ENCODE measurements at places on chromosomes 12 and 14.

DNA sequence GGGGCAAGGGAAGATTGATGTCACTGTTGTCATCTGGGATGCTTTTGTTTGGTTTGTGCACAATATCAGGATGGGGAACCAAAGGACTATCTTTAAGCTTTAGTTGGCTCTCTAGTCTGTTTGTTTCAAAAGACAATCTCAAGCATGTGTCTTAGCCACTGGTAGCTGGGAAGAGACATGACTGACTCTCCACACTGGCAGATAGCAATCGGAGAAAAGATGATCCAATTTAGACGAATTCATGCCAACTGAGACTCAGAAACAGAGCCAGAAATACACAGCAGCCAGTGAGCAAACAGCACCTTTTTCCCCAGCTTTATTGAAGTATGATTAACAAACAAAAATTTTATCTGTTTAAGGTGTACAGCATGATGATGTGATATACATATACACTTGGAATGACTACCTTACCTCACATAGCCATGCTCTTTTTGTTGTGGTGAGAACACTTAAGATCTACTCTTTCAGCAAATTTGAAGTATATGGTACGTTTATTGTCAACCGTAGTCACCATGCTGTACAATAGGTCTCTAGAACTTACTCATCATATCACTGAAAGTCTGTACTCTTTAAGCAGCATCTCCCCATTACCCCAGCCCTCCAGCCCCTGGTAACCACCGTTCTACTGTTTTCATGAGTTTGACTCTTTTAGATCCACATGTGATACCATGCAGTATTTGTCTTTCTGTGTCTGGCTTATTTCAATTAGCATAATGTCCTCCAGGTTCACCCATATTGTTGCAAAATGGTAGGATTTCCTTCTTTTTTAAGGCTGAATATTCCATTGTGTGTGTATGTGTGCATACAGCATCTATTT lies 50.6 kb downstream of the DUSP16 start:
- DNase-seq: no peak

GRCh38 chr12:122137681-122138080 lies 36.3 kb downstream of the IL31 start:
- DNase-seq: no peak

DNA sequence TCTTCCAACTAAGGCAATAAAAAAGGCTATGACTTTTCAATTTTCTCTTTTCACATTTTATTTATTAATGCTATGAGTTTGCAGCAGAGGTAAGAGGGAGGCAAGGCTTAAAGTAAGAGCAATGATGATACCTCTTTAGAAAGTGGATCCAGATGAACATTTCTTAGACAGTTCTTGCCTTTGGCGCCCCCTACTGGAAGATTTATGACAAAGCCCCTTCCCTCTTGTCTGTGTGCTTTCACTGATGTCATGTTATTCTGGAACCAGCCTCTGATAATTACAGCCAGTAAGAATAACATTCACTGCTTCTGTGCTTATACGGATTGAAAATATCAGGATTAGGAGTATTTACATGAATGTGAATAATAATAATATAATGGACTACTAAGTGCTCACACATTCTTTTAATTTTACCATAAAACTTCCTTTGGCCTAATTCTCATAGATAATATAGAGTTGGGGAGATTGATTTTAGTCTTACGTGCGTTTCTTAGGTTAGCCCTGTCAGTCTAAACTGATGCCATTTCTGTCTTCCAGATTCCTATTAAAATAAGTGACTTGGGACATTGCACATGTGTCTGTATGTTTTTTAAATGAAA lies 1929.9 kb upstream of the SEL1L start:
- no peak for DNase-seq

- peak; percentile 74 for DNase-seq
Observed at GRCh38 chr14:68794851-68795596, 2.2 kb upstream of the ZFP36L1 start.

DNA sequence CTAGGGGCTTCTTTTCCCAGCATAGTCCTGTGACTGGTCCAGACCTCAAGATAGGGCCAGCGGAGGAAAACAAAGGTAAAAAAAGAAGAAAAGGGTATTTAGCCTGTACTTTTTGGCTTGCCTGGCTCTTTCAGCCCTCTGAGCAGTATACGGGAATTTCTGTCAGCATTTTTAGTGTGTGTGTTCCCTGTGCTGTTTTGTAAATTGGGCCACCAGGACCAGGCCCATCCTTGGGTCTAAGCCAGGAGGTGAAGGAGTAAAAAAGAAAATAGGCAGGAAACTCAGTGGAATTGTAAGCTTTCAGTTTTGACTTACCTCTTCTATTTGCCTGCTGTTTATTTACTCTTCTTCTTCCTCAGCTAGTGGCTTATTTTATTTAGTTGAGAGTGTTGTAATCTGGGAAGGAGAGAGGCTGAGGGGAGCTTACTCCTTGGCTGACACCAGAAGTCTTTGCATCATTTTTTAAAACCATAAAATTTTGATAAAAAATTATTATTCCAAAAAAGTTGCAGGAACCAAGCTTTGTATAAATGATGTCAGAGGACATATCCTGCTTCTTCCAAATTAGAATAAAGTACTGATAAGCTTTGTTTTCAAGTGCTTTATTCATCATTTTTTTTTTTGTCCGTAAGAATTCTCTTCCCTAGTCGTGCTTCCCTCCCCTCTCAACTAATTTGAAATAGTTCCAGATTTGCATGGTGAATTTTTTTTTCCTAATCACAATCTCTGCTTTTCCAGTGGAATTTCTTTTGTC lies 63.7 kb downstream of the DIP2B start:
- DNase-seq: no peak

GRCh38 chr12:93591137-93591868 lies 18.8 kb downstream of the SOCS2 start:
- DNase-seq: no peak

DNA sequence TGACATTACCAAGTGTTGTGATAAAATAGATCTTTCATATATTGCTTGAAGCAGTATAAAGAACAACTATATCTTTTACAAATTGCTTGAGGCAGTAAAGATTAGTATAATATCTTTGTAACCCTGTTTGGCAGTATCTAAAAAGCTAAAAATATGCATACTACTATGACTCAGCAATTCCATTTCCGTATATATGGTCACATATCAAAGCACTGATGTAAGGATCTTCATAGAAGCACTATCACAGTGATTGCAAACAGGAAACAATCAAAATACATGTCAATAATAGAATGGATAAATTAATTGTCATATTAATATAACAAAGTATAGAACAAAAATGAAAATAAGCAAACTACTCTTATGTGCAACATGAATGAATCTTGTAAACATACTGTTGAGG lies 158.4 kb upstream of the IGF1 start:
- no peak for DNase-seq

DNA sequence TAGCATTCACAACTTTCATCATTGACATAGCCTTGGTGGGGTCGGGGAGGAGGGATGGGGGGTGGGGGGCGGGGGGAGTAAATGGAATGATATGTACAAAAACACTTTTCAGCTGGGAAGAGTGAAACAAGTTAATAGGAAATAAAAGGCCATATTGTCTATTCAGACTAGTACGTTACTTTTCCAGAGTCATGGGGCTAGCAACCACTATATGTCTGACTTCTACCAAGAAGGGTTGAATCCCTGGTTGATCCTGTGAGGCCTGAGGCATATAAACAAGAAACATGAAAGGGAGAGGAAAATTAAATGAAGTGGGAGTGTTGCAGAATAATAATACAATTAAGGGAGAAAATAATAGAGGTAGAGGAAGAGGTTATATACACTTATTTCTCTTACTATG lies 225.5 kb downstream of the ERC1 start:
- DNase-seq: no peak

DNA sequence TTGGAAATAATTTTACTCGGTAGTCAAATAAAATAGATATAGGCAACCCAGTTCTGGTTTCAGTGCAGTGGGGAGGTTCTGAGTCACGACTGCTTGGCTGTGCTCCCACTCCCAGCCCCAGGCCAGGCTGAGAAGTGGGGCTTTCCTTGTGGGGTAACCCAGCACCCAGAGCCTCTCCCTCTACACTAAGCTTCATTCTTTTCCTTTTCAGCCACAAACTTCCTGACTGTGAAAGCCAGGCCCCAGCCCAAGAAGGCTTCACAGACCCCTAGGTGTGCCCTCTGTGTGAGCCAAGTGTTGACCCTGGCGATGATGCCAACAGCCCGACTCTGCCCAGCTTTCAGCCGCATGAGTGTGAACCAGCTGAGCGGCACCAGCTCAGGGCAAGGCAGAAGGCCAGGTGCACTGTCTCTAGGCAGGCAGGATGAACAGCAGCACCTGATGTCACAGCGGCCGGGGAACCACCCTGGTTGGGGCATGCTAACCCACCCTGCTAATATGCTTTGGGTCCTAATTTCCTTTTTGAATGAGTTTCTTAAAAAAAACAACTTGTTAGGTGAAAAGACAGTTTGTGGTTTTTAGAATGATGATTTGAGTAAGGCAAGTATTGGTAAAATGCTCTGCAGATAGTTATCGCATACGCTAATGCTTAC lies 42.2 kb upstream of the ATP23 start:
- DNase-seq: peak; percentile 54

DNA sequence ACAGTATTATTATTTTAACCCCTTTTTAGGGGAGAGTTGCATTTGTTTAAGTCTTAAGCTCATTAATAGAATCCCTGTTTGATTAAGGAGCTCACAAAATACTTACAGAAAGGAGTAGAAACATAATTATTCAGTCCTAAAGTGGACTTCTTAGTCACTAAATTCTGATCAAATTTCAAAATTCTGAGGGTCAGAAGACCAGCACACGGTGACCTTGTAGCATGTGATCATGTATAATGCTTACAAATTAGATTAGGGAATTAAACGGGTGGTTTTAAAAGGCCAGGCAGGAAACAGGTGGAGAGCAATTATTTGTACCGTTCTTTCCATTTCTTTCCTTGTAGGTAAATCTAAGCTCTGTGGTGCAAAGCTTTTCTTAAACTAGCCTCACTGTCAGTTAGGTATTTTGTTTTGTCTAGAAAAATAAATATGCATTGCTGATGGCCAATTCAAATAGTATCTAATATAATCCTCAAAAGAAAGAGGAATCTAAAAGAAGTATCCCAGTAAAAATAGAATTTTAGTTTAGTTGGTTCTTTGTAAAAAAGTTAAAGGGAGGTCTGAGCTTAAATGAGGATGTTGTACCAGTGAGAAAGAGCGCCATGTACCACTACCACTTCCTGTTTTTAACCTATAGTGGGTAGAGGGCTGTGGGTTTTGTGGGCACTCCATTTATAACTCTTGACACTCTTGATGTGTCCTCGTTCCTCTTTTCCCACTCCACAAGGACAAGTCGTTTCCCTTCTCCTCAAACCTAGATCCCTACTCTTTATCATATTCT lies 51.1 kb downstream of the SLC38A1 start:
- peak; percentile 51 for DNase-seq

DNA sequence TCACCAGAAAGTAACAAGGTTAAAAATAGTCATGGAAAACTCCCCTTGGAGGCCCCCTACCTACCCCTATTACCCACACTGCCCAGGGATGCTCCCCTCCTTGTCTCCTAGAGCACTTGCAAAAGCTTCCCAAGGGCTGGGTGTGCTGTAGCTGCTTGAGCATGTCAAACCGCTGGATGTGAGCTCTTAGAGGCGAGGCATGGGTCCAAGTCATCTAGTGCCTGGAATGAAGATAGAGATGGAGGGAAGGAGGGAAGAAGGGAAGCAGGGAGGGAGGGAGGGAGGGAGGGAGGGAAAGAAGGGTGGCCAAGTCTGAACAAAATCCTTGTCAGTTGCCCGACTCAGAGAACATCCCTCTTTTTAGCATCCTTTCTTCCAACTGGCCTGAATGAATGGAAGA lies 43.1 kb downstream of the LTBP2 start:
- DNase-seq: no peak

DNA sequence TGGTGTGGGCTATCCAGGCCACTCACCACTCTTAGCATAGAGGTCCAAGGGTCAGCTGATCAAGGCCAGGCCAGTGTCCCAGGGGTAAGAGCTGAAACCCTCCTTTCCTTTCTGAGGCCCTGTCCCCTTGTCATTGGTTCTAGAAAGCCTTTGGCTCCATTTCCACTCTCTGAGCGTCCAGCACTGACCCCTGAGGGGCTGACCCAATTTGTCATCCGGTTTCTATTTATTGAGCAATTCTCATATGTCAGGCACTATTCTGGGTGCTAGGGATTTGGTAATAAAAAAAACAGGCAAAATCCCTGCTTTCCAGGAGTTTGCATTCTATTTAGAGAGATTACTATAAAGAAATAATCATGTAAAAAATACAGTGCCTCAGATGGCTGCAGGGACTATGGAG lies 3.4 kb downstream of the KRT77 start:
- DNase-seq: no peak

GRCh38 chr14:76773188-76773885 lies 12.1 kb downstream of the VASH1 start:
- no peak for DNase-seq

DNA sequence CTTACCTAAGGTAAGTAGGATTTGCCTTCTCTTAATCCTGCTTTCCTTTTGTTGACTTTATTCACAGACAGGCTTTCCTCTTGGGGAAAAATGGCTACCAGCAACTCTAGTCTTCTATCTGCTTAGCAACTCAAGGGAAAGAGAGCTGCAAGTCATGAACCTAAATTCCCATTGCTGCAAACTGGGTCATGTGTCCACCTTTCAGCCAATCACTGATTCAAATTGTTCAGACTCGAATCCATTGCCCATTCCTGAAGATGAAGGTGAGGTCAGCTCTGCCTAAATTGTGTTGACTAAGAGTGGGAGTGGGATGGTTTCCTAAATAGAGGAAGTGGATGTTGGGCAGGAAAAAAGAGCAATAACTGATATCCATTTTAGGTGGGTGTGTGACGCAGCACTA lies 7.7 kb downstream of the FBXW8 start:
- DNase-seq: no peak

GRCh38 chr14:71130491-71131179 lies 223.4 kb downstream of the PCNX1 start:
- no peak for DNase-seq

DNA sequence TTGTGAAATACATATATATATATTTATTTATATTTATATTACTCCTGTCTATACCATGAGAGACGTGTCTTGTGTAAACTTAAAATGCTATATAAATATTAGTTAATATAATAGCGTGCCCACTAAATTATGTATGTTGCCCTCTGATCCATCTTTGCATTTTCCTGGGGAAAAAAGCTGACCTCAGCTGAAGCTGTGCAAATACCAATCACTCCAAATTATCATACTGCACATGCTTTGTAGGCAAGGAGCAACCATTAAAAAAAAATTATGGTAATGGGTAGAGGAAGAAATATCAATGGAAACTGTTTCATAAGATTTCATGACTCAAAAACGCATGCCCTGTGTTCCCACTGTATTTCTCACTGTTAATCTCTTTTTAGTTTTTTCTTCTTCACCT lies 179.8 kb downstream of the ANO4 start:
- no peak for DNase-seq

GRCh38 chr12:76586764-76587395 lies 27.3 kb upstream of the OSBPL8 start:
- DNase-seq: peak; percentile 19

DNA sequence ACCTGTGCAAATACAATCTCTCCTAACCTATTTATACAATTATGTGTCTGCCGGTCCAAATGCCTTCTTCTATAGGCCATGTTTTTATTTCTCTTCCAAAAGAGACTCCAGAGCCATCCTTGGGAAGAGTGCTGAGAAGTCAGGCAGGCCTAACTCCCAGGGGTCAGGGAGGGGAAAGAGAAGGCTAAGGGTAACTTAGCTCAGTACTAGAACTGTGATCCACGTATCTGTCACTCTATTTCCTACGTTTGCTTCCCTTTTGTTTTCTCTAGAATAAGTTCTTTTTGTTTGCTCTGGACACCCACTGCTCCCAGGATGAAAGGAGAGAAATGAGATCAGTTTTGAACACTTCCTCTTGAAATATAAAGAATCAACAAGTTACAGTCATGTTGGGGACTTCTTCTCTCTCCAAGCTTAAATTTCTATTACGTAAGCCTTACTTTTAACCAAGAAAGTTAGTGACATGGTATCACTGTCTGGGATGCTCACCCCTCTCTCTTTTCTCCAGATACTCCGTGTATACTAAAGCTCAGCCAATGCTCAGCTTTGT lies 79.2 kb downstream of the DAD1 start:
- DNase-seq: peak; percentile 47

Measured in stimulated activated naive CD4-positive, alpha-beta T cell (primary cell).